ENCODE measurements at places on chromosomes 13 and 19.

DNA sequence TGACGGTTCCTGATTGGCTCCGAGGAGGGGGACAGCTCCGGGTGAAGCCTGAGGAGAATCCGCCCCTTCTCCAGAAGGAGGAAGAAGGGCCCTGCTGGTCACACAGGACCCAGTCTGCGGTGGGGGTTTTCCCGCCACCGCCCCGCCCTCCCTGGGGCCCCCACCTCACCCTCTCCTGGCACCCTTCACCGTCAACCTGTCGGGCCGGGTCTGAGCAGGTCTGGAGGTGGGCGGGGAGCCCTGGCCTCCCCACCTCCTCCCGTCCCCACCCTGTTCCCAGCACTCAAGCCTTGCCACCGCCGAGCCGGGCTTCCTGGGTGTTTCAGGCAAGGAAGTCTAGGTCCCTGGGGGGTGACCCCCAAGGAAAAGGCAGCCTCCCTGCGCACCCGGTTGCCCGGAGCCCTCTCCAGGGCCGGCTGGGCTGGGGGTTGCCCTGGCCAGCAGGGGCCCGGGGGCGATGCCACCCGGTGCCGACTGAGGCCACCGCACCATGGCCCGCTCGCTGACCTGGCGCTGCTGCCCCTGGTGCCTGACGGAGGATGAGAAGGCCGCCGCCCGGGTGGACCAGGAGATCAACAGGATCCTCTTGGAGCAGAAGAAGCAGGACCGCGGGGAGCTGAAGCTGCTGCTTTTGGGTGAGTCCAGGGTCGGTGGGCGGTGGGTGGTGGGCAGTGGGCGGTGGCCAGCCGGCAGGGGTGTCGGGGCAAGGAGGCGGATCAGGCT, at the start of gene GNA15:
Gene GNA15, plus strand, starts transcription at position 73 of the 723 bp plus-strand sequence. Its CDS starts 418 bp downstream, at position 491.
- DNase-seq: no peak

DNA sequence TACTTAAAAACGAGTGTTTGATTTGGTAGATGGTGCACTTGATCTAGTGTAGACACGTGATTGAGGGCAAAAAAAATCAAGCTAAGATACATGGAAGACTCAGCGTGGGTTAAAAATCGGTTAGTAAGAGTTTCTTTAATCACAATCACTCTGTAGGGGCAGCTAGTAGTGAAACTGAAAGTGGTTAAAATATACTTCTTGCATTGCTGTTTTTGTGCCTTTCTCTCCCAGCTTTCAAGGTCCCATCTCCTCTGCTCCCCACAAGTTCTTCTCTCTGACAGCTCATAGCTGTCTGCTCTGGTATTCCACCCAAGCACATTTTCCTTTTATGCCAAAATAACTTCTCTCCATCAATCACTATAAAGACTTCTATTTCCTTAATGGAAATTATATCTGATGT, 1089.7 kb downstream of the EFNB2 start:
- no peak for DNase-seq

- peak; percentile 52 for DNase-seq
These were observed 5.6 kb downstream of the UHRF1 start for GRCh38 chr19:4914736-4915501.

DNA sequence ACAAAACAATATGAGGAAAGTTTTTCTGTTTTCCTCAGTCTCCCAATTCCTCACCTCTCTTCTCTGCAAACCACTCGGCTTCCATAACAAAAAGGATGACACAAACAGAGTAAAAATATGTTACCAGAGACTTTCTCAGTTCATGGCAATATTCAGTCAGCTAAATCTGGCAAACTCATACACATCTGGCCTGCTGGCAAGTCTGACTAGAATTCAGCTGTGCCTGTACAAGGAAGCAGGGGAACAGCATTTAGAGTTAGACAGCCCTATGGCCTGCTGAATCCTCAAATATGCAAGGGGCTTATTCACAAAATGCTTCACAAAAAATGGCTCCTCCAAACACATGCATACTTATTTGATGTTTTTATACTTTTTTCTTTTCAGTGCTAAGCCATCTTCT, 227.8 kb downstream of the ENOX1 start:
- no peak for DNase-seq

GRCh38 chr13:94617389-94618000, 15.8 kb downstream of the GPR180 start:
- DNase-seq: no peak

GRCh38 chr19:4124638-4125037, 716 bp upstream of the MAP2K2 start:
- DNase-seq: no peak

Data from stimulated activated CD4-positive, alpha-beta T cell treated with anti-CD3 and anti-CD28 coated beads, Interleukin-1b, Interleukin-23, amount 100 ng/mL, for 1 hour (primary cell).